T-helper 17 cell (primary cell): ENCODE measurements at places on chromosomes 5 and 9. TPM values are rescaled to one million over a fixed set of nuclear protein-coding genes. Genes with fewer than 3 reads are reported as not detected.

The TRIP13 gene
- total RNA-seq, result 2.6 TPM

DNA sequence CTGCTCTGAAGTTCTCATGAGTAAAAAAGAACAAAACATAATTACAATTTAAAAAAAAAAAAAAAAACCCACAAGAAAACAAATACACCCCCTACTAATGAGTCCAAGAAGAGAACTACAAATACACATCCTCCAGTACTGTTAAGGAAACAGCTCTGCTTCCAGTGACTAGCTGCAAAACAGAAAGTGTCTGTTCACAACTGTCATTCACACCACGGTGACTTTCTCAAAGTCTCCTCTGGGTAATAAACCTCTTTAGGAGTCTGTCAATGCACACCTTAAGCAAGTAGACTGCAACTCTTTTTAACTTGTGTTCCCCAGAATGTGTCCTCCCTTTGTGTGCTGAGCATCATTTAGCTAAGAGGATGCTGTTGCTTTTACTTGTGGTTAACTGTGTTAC is 6.2 kb downstream of the REEP5 start:
- no peaks in the 10 kb centered on the region for H3K27me3 ChIP-seq
- H3K4me1 ChIP-seq, result peaks cover 53% of the 10 kb centered on the region
- peak overlapping the region; percentile 50 for H3K4me3 ChIP-seq

DNA sequence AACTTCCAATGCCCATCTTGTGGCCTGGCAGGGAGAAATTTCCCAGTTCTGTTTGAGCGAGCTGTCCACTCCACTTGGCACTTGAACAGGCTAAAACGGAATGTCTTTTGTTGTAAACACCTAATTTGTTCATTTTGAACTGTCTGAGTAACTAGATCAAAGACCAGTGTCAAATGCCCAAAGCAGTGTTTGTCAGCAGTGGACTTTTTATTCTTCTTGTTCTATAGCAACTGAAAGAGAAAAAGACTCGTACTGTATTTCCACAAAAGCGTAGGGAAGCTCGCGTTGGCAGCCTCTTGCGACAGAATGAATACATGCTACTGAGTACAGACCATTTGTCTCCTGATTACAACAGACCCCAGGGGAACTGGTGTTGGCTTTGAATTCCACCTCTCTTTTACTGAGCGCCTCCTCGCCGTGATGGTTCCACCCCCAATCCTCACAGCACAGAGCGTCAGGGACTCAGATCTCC is 601.8 kb upstream of the ZNF608 start:
- H3K36me3 ChIP-seq, result no peaks in the 10 kb centered on the region
- no peaks in the 10 kb centered on the region for H3K4me1 ChIP-seq
- DNase-seq, result no peak

The TAF11L9 gene
- not detected for total RNA-seq

The HACD4 gene
- total RNA-seq, result 9.8 TPM

The ARHGEF39 gene
- 3.1 TPM for total RNA-seq

DNA sequence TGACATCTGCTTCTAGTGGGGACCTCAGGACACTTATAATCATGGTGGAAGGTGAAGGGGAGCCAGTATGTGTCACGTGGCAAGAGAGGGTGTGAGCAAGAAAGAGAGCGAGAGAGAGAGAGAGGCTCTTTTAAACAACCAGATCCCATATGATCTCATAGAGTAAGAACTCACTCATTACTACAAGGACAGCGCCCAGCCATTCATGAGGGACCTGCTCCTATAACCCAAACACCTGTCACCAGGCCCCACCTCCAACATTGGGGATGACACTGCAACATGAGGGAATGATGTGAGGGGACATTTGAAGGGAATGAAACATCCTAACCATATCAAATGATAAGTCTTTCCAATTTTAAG is 427.5 kb downstream of the EFNA5 start:
- no peak overlapping the region for H3K4me3 ChIP-seq
- H3K27me3 ChIP-seq, result no peaks in the 10 kb centered on the region
- H3K36me3 ChIP-seq, result no peaks in the 10 kb centered on the region
- H3K4me1 ChIP-seq, result no peaks in the 10 kb centered on the region

The C5orf52 gene
- total RNA-seq, result not detected

- no peak overlapping the region for H3K27ac ChIP-seq
- H3K4me3 ChIP-seq, result no peak overlapping the region
- no peaks in the 10 kb centered on the region for H3K36me3 ChIP-seq
- H3K4me1 ChIP-seq, result peaks cover 4% of the 10 kb centered on the region
- no peaks in the 10 kb centered on the region for H3K27me3 ChIP-seq
Measured at GRCh38 chr9:77429928-77430327, 218.2 kb downstream of the GNA14 start.

GRCh38 chr9:84163052-84163650 is 177.4 kb downstream of the SLC28A3 start:
- peaks cover 10% of the 10 kb centered on the region for H3K36me3 ChIP-seq
- H3K27ac ChIP-seq, result no peak overlapping the region
- H3K4me1 ChIP-seq, result peaks cover 4% of the 10 kb centered on the region
- DNase-seq, result no peak
- H3K27me3 ChIP-seq, result peaks cover 44% of the 10 kb centered on the region

The NTNG2 gene
- 3.6 TPM for total RNA-seq

The LAMC3 gene
- total RNA-seq, result 0.50 TPM

The SLC6A18 gene
- not detected for total RNA-seq

- H3K4me3 ChIP-seq, result no peak overlapping the region
- H3K4me1 ChIP-seq, result peaks cover 13% of the 10 kb centered on the region
- DNase-seq, result no peak
- H3K27me3 ChIP-seq, result no peaks in the 10 kb centered on the region
- no peak overlapping the region for H3K27ac ChIP-seq
Measured at GRCh38 chr5:93721511-93721910, 19.9 kb downstream of the POU5F2 start.

- H3K4me1 ChIP-seq, result peaks cover 7% of the 10 kb centered on the region
- no peaks in the 10 kb centered on the region for H3K36me3 ChIP-seq
- H3K4me3 ChIP-seq, result no peak overlapping the region
- H3K27me3 ChIP-seq, result no peaks in the 10 kb centered on the region
Measured at GRCh38 chr9:75909776-75910175, 19.3 kb downstream of the PCSK5 start.

The RLN1 gene
- 0.37 TPM for total RNA-seq

- no peak for DNase-seq
- no peak overlapping the region for H3K27ac ChIP-seq
- no peak overlapping the region for H3K4me3 ChIP-seq
- H3K27me3 ChIP-seq, result peaks cover 14% of the 10 kb centered on the region
- H3K36me3 ChIP-seq, result peaks cover 4% of the 10 kb centered on the region
Measured at GRCh38 chr9:1794547-1795270, 220.4 kb upstream of the SMARCA2 start.

The SEMA5A gene
- total RNA-seq, result 0.94 TPM

DNA sequence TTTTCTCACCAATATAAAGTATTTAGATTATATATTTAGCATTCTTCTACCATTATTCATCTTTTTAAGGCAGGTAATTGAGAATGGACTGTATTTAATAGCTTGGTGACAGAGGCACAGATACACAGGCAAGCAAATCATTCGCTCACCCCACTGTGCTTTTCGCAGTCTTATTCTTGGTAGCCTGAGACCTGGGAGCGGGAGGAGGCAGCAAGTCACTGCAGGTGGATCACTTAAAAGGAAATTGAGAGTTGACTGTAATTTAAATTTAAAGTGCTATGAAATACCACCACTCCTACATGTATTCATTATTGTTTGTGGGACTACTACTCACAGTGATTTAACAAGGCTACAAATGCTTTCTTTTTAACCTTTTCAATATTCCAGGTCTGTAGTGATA is 9.7 kb downstream of the RICTOR start:
- H3K27me3 ChIP-seq, result no peaks in the 10 kb centered on the region
- no peak for DNase-seq
- H3K36me3 ChIP-seq, result peaks cover 4% of the 10 kb centered on the region
- H3K27ac ChIP-seq, result peak overlapping the region; percentile 37
- no peak overlapping the region for H3K4me3 ChIP-seq

GRCh38 chr5:78734094-78734845 is 85.7 kb upstream of the LHFPL2 start:
- DNase-seq, result no peak
- H3K4me3 ChIP-seq, result no peak overlapping the region
- H3K27ac ChIP-seq, result no peak overlapping the region
- H3K4me1 ChIP-seq, result no peaks in the 10 kb centered on the region
- H3K27me3 ChIP-seq, result peaks cover 12% of the 10 kb centered on the region

DNA sequence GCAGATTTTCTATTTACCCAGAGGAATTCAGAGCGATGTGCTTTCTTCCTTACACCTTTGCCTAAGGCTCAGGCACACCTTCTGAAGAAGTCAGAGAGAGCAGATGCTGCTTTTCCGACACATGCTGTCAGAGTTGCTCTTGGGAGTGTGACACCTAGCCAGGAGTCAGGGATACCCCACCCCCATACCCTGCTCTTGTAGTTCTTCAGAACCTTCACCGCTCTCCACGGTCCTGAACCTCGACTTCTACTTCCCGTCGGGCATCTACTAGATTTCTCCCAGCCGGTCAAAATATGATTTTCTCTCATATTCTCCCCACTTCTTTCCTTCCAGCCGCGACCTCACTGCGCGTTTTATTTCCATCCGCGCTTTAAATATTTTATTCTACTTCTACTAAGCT is 1.7 kb downstream of the GRIN3A start:
- H3K4me3 ChIP-seq, result no peak overlapping the region
- no peak overlapping the region for H3K27ac ChIP-seq
- DNase-seq, result no peak

The FSD1L gene
- 3.2 TPM for total RNA-seq

- no peak overlapping the region for H3K27ac ChIP-seq
- no peak for DNase-seq
- no peaks in the 10 kb centered on the region for H3K36me3 ChIP-seq
- peaks cover 4% of the 10 kb centered on the region for H3K4me1 ChIP-seq
Measured at GRCh38 chr9:98488571-98489312, 220.0 kb downstream of the GABBR2 start.

- DNase-seq, result no peak
- no peaks in the 10 kb centered on the region for H3K36me3 ChIP-seq
- no peak overlapping the region for H3K4me3 ChIP-seq
- H3K4me1 ChIP-seq, result no peaks in the 10 kb centered on the region
- peaks cover 11% of the 10 kb centered on the region for H3K27me3 ChIP-seq
Measured at GRCh38 chr5:103375863-103376591, 117.5 kb downstream of the MACIR start.

The RAB3C gene
- total RNA-seq, result not detected

GRCh38 chr5:60649288-60649917 is 50.6 kb downstream of the DEPDC1B start:
- no peak for DNase-seq
- no peak overlapping the region for H3K27ac ChIP-seq
- H3K36me3 ChIP-seq, result no peaks in the 10 kb centered on the region

- H3K4me1 ChIP-seq, result peaks cover 18% of the 10 kb centered on the region
- peak; percentile 39 for DNase-seq
- H3K27me3 ChIP-seq, result peaks cover 4% of the 10 kb centered on the region
- no peak overlapping the region for H3K4me3 ChIP-seq
Measured at GRCh38 chr5:173618927-173619519, 2.6 kb upstream of the BOD1 start.

The PCDHGC5 gene
- total RNA-seq, result not detected

The FAM153A gene
- 10.9 TPM for total RNA-seq

DNA sequence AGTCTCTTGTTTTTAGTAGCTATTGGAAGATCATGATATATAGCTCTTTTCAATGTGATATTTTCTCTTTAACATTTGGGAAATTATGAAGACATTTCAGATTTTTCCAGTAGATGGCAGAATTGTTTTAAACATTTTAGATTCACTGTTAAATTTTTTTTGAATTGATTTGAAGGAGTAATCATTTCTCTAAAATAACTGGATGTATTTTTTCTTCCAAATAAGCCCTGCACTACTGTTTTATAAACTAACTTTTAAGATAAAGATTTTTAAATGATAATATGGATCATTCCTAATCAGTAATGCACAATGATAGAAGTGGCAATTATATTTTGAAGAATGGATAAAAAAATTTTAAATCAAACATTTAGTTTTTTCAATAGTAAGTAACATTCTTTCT is 14.2 kb downstream of the NDUFAF2 start:
- no peak overlapping the region for H3K4me3 ChIP-seq
- H3K27ac ChIP-seq, result no peak overlapping the region
- H3K4me1 ChIP-seq, result peaks cover 9% of the 10 kb centered on the region
- peaks cover 2% of the 10 kb centered on the region for H3K36me3 ChIP-seq
- no peak for DNase-seq

GRCh38 chr5:43270645-43271044 is 42.6 kb downstream of the HMGCS1 start:
- H3K4me3 ChIP-seq, result no peak overlapping the region
- H3K4me1 ChIP-seq, result peaks cover 2% of the 10 kb centered on the region
- no peak overlapping the region for H3K27ac ChIP-seq
- DNase-seq, result no peak
- H3K27me3 ChIP-seq, result peaks cover 18% of the 10 kb centered on the region

The TMEM252 gene
- total RNA-seq, result not detected

The PIP5K1B gene
- total RNA-seq, result 0.99 TPM

GRCh38 chr5:167626341-167627123 is 664.9 kb upstream of the WWC1 start:
- H3K27me3 ChIP-seq, result no peaks in the 10 kb centered on the region
- H3K36me3 ChIP-seq, result no peaks in the 10 kb centered on the region
- no peak overlapping the region for H3K27ac ChIP-seq
- DNase-seq, result no peak
- no peak overlapping the region for H3K4me3 ChIP-seq
- no peaks in the 10 kb centered on the region for H3K4me1 ChIP-seq

GRCh38 chr9:83281306-83282255 is 218.6 kb upstream of the RASEF start:
- no peak overlapping the region for H3K4me3 ChIP-seq
- no peaks in the 10 kb centered on the region for H3K36me3 ChIP-seq
- H3K27ac ChIP-seq, result no peak overlapping the region
- no peaks in the 10 kb centered on the region for H3K27me3 ChIP-seq
- H3K4me1 ChIP-seq, result no peaks in the 10 kb centered on the region

DNA sequence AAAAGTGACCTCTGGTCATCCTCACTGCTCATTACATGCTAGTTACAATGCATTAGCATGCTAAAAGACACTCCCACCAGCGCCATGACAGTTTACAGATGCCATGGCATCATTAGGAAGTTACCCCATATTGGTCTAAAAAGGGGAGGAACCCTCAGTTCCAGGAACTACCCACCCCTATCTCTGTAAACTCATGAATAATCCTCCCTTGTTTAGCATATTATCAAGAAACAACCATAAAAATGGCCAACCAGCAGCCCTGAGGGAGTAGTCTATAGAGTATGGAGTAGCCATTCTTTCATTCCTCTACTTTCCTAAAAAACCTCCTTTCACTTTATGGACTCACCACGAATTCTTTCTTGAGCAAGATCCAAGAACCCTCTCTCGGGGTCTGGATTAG is 89.4 kb downstream of the ATPSCKMT start:
- no peak overlapping the region for H3K4me3 ChIP-seq
- H3K27ac ChIP-seq, result no peak overlapping the region
- H3K36me3 ChIP-seq, result no peaks in the 10 kb centered on the region
- H3K27me3 ChIP-seq, result peaks cover 20% of the 10 kb centered on the region
